ENCODE measurements at places on chromosomes 3 and 15. TPM values are rescaled to one million over a fixed set of nuclear protein-coding genes. Genes with fewer than 3 reads are reported as not detected.
A peak's percentile ranks its signal among the peaks of the same experiment; 100 is the strongest.

Gene ACOX2
- total RNA-seq: 26.4 TPM

- no peak for DNase-seq
- H3K27ac ChIP-seq: no peak overlapping the region
- H3K27me3 ChIP-seq: no peaks in the 10 kb centered on the region
These were observed 69.8 kb downstream of the ISG20 start for GRCh38 chr15:88708655-88709054.

- no peaks in the 10 kb centered on the region for H3K36me3 ChIP-seq
- H3K27ac ChIP-seq: no peak overlapping the region
- no peak for DNase-seq
- no peaks in the 10 kb centered on the region for H3K27me3 ChIP-seq
These were observed 45.2 kb downstream of the CMC1 start for GRCh38 chr3:28286595-28286994.

DNA sequence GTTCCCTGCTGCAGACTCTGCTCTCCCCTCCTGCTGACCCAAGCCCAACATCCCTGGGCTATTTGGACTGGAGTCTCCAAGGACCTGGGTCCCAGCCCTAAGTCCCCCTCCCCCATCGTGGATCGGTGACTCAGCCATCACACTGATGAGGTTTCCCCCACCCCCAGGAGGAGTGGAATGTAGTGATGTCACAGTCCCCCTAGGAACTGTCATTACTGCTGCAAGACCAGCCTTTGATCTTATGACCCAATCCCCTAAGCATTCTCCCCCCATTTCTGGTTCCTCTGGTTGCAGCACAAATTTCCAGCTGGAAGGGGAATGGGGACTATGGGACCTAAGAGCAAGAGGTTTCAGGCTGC is 63.4 kb upstream of the CSPG4 start:
- H3K27ac ChIP-seq: no peak overlapping the region
- H3K4me1 ChIP-seq: no peaks in the 10 kb centered on the region
- H3K27me3 ChIP-seq: no peaks in the 10 kb centered on the region
- no peaks in the 10 kb centered on the region for H3K36me3 ChIP-seq

Gene GRAMD2A
- total RNA-seq: 0.35 TPM

GRCh38 chr15:62964251-62964650 is 78.3 kb upstream of the TPM1 start:
- no peaks in the 10 kb centered on the region for H3K36me3 ChIP-seq
- peak; percentile 53 for DNase-seq
- H3K27me3 ChIP-seq: no peaks in the 10 kb centered on the region
- H3K4me3 ChIP-seq: no peak overlapping the region
- H3K27ac ChIP-seq: no peak overlapping the region

GRCh38 chr15:31270767-31271166 is 55.9 kb upstream of the KLF13 start:
- no peak overlapping the region for H3K27ac ChIP-seq
- no peaks in the 10 kb centered on the region for H3K4me1 ChIP-seq
- H3K36me3 ChIP-seq: no peaks in the 10 kb centered on the region
- no peaks in the 10 kb centered on the region for H3K27me3 ChIP-seq
- DNase-seq: no peak

- no peak overlapping the region for H3K4me3 ChIP-seq
- H3K27me3 ChIP-seq: no peaks in the 10 kb centered on the region
- H3K27ac ChIP-seq: no peak overlapping the region
- no peaks in the 10 kb centered on the region for H3K4me1 ChIP-seq
These were observed 408.1 kb upstream of the ZNF385D start for GRCh38 chr3:22159004-22159695.

DNA sequence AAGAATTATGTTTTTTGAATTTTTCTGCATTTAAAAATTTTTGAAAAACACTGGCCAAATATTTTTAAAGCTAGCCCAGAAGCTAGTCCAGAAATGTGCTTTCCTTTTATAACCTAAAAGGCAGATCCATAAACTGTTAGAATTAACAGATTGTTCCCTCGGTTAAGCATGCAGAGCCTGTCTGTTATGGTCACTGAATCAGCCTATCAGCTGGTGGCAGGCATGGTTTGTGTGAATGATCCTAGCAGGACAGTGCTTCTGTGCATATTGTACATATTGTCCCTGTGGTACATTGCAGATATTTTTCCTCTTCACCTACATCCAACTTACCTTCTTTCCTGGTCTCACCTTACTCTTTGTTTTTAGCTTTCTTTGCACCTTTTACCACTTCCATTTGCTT is 53.3 kb downstream of the RARB start:
- H3K4me1 ChIP-seq: peaks cover 2% of the 10 kb centered on the region
- no peak for DNase-seq
- H3K36me3 ChIP-seq: no peaks in the 10 kb centered on the region
- no peak overlapping the region for H3K27ac ChIP-seq
- no peak overlapping the region for H3K4me3 ChIP-seq

DNA sequence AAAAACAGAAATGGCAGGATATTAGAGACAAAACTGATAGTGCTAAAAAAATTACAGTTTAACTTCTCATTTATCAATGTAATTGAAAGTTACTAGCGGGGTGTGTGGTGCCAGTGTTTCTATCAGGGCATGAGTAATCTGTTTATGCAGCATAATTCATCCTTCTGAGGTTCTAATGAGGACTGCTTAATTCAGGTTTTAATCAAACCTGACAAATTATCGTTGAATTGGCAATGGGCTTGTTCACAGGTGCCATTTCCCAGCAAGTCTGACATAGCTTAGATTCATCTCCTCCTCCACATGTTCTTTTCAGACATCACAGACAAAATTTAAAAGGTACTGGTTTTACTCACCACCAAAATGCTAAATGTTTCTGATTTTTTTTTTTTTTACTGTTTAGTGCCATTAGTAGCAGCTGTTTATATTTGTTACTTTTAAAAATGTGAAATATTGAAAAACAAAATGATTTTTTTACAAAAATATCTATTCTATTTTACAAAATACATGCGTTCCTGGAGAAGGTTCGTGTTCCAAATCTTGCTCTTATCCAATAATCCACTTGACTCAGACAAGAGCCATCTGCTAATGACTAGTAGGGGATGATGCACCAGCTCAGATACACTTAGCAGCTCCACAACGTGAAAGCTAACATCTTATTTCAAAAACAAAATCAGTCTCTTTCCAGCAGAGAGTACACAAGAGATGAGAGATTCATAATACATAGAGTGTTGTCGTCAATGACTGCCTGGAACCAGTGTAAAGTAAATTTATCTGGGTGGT is 447.7 kb upstream of the DPPA4 start:
- no peaks in the 10 kb centered on the region for H3K4me1 ChIP-seq
- no peaks in the 10 kb centered on the region for H3K27me3 ChIP-seq
- H3K27ac ChIP-seq: no peak overlapping the region
- H3K4me3 ChIP-seq: no peak overlapping the region
- no peak for DNase-seq
- H3K36me3 ChIP-seq: no peaks in the 10 kb centered on the region

- DNase-seq: no peak
- no peak overlapping the region for H3K27ac ChIP-seq
- H3K36me3 ChIP-seq: no peaks in the 10 kb centered on the region
These were observed 39.3 kb downstream of the BDH1 start for GRCh38 chr3:197516517-197516889.

- H3K36me3 ChIP-seq: no peaks in the 10 kb centered on the region
- H3K27me3 ChIP-seq: no peaks in the 10 kb centered on the region
- H3K27ac ChIP-seq: no peak overlapping the region
- H3K4me1 ChIP-seq: no peaks in the 10 kb centered on the region
- no peak for DNase-seq
- no peak overlapping the region for H3K4me3 ChIP-seq
These were observed 5.1 kb downstream of the MIX23 start for GRCh38 chr3:122377975-122378374.

Gene AMOTL2
- 42.4 TPM for total RNA-seq

Gene B3GALNT1
- 11.7 TPM for total RNA-seq

DNA sequence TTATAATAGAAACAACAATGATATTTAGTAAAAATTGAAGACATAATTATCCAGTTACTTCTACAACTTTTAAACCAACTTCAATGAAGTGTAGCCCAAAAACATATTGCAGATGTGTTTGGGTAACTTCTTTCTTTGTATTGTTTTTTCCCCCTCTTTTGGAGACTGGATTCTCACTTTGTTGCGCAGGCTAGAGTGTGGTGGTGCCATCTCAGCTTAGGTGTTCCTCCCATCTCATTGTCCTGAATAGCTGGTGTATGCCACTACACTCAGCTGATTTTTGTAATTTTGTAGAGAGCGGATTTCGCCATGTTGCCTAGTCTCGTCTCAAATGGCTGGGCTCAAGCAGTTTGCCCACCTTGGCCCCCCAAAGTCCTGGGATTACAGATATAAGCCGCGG is 148.1 kb downstream of the FNDC3B start:
- no peaks in the 10 kb centered on the region for H3K36me3 ChIP-seq
- H3K4me1 ChIP-seq: peaks cover 5% of the 10 kb centered on the region
- DNase-seq: no peak
- no peak overlapping the region for H3K4me3 ChIP-seq

DNA sequence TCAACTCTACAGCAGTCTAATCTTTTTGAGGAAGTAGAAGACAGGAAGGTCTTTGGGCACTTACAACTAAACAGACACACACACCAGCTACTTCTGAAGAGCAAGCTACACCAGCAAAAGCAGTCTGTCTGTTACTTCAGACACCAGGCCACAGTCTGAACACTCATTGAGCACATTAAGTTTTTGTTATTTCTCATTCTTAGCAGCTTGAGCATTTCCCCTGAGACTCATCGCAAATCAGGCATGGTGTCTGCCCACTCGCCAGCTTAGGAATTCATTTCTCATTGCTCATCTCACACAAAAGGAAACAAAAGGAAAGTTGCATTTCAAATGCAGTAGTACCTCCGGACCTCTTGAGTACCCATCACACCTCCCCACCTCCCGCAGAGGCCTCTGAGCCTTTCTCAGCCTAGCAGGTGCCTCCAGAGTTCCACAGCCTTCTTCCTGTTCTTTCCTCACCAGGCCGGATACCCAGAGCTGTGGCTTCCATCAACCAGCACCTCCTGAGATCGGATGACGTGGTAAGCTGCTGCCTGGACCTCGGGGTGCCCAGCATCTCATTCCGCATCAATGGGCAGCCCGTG is 302.0 kb downstream of the RYR3 start:
- no peak overlapping the region for H3K4me3 ChIP-seq
- H3K27ac ChIP-seq: no peak overlapping the region
- no peak for DNase-seq
- H3K4me1 ChIP-seq: no peaks in the 10 kb centered on the region

DNA sequence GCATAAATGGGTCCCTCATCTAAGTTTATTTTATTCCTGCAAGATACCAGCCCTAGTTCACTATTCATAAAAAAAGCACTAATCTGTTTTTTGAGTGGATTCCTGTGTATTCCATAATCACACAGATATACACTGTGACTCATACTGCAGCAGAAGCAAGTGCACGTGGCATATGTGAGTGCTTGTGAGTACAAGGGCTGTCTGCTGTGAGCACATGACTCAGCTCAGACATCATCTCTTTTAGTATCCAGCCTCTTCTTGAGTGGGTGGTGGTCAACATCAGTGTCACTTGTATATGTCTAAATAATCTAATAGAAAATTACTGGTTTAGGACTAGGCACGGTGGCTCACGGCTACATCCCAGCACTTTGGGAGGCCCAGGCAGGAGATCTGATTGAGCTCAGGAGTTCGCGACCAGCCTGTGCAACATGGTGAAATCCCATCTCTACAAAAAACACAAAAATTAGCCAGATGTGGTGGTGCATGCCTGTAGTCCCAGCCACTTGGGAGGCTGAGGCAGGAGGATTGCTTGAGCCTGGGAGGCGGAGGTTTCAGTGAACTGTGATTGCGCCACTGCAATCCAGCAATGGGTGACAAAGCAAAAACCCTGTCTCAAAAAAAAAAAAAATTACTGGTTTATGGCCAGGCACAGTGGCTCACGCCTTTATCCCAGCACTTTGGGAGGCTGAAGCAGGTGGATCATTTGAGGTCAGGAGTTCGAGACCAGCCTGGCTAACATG is 49.8 kb downstream of the NIPA2 start:
- H3K4me3 ChIP-seq: no peak overlapping the region
- no peaks in the 10 kb centered on the region for H3K36me3 ChIP-seq
- H3K4me1 ChIP-seq: no peaks in the 10 kb centered on the region
- H3K27me3 ChIP-seq: no peaks in the 10 kb centered on the region

GRCh38 chr3:16311960-16312451 is 47.0 kb downstream of the OXNAD1 start:
- H3K36me3 ChIP-seq: no peaks in the 10 kb centered on the region
- no peaks in the 10 kb centered on the region for H3K27me3 ChIP-seq
- H3K27ac ChIP-seq: no peak overlapping the region
- no peak for DNase-seq
- H3K4me1 ChIP-seq: no peaks in the 10 kb centered on the region
- no peak overlapping the region for H3K4me3 ChIP-seq

DNA sequence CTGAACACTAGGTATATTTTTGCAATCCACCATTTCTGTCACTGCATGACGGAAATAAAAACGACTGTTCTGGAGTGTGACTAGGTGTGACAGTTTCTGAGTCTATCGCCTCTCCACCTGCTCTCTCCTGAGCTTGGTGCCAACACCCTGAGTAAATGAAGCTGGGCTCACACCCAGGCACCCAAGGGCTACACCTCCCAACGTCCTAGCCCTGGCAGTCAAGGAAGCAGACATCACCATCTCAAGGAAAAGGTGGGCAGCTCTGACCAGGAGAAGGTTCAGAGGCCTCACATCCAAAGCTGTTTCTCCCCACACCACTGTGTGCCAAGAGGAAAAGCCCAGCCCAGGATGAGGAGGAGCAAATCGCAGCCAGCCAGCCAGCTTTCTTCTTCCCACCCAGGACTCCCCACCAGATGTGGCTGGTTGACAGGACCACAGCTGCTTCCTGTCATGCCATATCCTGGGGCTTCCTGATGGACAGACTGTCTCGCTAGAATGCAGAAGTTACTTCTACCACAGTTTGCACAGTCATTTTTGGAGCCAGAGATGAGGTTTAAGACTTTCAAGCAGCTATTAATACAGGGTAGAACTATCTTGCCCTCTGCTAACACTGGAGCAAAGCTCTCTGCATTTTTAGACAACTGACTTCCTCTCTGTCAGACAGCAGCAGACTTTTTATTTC is 3.3 kb downstream of the SCAMP2 start:
- no peak overlapping the region for H3K27ac ChIP-seq
- no peaks in the 10 kb centered on the region for H3K36me3 ChIP-seq
- peaks cover 3% of the 10 kb centered on the region for H3K4me1 ChIP-seq
- no peak overlapping the region for H3K4me3 ChIP-seq

Gene C3orf20
- total RNA-seq: not detected

Gene A4GNT
- not detected for total RNA-seq

- H3K27ac ChIP-seq: no peak overlapping the region
- H3K4me3 ChIP-seq: no peak overlapping the region
- H3K4me1 ChIP-seq: no peaks in the 10 kb centered on the region
- no peaks in the 10 kb centered on the region for H3K27me3 ChIP-seq
These were observed 59.9 kb downstream of the ETV5 start for GRCh38 chr3:186049001-186049400.

DNA sequence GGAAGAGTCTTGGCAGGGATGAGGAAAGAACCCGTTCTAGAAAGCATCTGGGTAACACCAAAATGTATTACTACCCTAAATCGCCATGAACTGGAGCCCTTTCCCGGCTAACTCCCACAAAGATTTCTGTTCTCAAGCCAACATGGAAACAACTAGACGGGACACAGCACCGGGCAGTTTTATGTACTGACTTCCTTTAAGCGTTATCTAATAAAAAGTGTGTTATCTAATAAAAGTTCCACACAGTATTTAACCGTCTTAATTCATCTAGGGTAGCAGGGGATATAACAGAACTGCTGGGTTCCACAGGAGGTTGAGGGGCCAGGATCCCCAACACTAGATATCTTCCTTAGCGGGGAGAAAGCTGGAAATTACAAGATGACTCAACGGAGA is 347 bp upstream of the C3orf62 start:
- H3K27me3 ChIP-seq: no peaks in the 10 kb centered on the region
- H3K4me3 ChIP-seq: peak overlapping the region; percentile 42
- peak overlapping the region; percentile 84 for H3K27ac ChIP-seq
- H3K36me3 ChIP-seq: no peaks in the 10 kb centered on the region
- DNase-seq: no peak
